Stomach (tissue), 19 donors: ENCODE measurements at places on chromosomes 11 and 22.

GRCh38 chr11:105168457-105168856 lies 28.9 kb upstream of the CARD18 start:
- no peak for DNase-seq

GRCh38 chr11:106961518-106961917 lies 56.8 kb downstream of the GUCY1A2 start:
- no peak for DNase-seq

DNA sequence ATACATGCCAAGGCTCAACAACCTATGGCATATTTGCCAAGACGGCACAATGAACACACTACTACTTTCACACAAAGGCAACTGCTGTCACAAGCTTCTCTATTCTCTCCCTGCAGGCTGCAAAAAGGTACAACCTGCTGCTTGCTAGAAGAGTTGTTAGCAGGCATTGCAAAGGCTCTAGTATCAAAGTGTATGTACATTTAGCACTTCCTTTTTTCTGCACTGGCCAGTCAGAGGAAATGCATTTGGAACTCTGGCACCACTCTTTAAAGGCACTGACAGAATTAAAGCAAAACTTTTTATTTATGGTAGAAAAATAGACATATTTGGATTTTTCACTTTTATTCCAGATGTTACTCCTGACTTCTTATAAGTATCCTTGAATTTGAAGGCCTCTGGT lies 125.9 kb downstream of the CWF19L2 start:
- DNase-seq, result no peak

- no peak for DNase-seq
Measured at GRCh38 chr22:46169628-46170027, 19.3 kb downstream of the PPARA start.

DNA sequence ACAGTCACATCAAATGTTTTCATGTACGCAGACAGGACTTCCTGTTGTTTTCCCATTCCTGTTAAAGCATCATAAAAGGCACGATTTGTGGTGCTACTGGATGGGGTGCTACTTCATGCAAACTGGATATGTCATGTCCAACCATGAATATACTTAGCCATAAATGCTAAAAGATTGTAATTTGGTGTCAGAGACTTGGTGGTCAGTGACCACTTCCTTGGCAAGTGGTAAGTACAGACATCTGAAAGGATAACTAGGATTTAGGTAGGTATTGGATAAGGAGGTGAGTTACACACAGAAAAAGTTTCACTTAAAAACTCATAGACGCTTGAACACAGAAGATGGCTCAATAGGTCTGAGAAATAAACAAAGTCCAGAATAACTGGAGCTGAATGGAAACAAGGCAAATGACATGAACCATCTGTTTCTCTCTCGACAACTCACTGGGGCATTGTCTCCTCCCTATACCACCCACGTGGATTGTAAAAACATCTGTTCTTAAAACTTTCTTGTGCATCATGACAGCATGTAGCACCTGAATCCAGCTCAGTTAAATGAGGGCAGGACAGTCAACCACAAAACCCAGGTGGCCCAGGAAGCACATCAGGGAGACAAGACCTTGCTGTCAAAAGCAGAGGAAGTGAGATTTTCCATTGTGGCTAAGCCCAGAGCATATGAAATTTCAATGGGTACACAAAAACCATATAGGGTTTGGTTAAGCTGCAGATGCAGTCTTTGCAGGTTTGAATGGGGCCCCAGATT lies 22.1 kb upstream of the IGLL5 start:
- DNase-seq, result peak; percentile 59

- no peak for DNase-seq
Measured at GRCh38 chr11:106061954-106062949, 14.9 kb downstream of the KBTBD3 start.

GRCh38 chr11:2537896-2538724 lies 93.3 kb downstream of the KCNQ1 start:
- DNase-seq, result peak; percentile 42

DNA sequence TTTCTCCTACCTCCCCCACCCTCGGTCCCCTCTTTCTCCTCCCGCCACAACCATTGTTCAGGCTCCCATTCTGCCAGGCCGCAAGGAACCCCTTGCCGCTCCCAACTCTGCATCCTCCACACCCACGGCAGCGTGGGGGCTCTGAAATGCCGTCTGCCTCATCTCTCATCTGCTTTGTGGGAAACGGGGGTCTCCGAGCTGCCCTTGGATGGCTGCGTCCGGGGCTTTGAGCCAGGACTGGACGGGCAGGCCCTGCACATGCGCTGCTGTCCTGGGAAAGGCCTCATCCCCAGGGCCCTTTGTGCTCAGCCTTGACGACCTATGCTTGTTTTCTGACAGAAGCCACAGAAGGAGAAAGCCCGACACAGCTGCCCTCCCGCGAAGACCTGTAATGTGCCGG lies 8.5 kb downstream of the CRELD2 start:
- DNase-seq, result no peak

DNA sequence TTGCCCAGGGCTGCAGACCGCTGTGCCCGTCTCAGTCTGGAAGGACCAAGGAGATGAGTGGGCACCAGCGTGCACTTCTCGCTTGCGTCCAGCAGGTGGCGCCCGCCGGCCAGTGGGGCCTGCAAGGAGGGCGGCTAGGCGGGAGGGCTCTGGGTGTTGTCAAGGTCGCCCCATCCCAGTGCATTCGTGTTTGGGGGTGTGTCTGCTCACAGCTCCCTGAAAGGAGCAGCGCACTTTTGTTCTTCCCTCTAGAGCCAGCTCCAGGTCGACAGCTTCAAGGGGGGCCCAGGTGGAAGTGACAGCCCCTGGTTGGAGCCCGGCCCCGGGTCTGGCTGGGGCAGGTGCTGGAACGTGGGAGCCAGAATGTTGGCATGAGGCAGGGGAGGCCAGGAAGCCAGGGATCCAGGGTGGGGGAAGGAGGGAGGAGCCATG lies 23.4 kb upstream of the MPPED1 start:
- peak; percentile 92 for DNase-seq

- no peak for DNase-seq
Measured at GRCh38 chr22:45291931-45292290, 7.2 kb downstream of the UPK3A start.
